ENCODE measurements at places on chromosomes 7 and 10.

DNA sequence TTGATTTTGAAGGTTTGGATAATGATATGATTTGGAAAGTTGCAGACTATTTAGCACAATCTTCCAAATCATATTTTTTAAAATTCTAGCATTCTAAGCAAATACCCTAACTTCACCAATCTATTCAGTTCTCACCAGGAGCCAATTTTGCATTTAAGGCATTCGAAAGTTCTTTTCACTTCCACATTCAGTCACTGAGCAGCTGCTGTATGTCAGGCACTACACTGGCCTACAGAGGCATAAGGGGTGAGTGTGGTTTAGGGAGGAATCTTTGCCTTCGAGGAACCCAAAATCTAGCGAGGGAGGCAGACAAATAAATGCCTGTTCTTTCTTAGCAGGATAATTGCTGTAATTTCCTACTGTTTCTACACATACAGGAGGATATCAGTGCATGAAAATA, 10.7 kb upstream of the UCN3 start:
- no peak for DNase-seq

DNA sequence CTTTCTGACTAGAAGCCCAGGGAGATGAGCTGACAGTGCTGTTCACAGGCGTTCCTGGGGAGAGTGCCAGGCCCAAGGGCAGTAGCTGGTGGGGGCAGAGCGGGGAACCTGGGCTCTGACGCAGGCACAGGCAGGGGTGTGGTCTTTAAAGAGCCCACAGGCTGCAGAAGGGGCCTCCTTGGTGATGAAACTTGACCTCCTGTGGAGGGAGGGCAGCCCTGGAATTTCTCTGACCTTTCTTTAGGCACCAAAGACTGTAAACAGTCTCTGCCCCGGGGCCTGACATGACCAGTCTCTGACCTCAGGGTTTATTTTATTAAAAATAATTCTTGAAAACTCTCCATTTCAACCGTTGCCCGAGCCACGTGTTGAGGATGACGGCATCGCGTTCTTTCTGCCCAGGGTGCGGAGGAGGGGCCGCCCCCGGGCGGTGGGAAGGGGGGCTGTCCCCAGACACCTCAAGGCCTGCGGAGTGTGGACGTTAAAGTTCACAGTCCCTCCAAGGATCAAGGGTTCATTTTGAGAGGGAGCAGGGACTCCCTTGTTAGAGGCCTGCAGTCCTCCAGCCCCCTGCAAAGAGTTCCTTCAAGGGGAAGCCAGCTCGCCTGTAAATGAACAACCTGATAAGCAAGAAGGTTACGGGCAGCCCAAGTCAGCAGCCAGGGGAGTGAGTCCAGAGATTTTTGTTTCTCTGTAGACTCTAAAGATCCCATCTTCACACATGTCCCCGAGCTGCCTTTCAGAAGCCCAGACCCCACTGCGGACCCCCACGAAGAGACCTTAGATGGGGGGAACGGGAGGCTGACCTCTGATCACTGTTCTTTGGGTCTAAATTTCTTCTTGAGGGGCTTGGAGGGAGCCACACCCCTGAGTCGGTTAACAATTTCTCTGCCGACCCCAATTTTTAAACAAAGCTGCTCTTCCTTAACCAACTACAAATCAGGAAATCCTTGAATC, 128.9 kb downstream of the VIPR2 start:
- no peak for DNase-seq

DNA sequence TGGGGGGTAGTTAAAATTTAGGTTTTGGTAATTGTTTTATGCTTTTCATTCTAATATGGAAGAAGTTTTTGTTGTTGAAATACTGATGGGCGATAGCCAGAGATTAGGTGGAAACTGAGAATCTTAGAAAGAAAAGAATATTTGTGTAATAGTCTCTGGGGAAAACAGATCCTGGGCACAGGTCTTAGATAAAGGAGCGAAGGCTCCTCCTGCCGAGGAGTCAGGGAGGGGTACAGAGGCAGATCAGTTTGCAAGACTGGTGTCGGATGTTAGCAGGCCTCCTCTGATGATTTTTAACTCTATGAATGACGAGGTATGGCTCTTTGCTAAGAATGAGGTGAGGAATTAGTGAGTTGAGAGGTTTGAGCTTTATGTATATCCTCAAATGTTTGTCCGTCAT, 339.7 kb downstream of the HGF start:
- DNase-seq: no peak

GRCh38 chr10:109969760-109970346, 37.9 kb upstream of the ADD3 start:
- DNase-seq: no peak

GRCh38 chr10:3806603-3807002, 21.6 kb upstream of the KLF6 start:
- no peak for DNase-seq

- no peak for DNase-seq
Measured at GRCh38 chr10:123507298-123507697, 158.9 kb upstream of the GPR26 start.

DNA sequence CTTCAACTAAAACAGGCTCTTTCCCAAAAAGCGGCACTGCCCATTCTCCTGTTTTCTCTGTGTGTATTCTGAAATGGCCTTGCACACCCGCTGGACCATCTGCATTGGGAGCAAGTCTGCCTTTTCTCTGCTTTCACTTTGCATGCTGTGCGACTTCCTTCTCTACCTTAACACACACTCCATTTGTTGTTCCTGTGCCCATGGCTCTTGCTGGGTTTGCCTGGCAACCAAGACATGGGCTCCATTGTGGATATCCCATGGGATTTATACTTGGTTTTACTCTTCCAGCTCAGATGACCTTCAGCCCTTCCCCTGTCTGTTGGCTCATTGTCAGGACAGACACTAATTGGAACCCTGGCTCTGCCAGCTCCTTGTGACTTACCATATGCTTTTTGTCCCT, 465.3 kb downstream of the REEP3 start:
- no peak for DNase-seq

DNA sequence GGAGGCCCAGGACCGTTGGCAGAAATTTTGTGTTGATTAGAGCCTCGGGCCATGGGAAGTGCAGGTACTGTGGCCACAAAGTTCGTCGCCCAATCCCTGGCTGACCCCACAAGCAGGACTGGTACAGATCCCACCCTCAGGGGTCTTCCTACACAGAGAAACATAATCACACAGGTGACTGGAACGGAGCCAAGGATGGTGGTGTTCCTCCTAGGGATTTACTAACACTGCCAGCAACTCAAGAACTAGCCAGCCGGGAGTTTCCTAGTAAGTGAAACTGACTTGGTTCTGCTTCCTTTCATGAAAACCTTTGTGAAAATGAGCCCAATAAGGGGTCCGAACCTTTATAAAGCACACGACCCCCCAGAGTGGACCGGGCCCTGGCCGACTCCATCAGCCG, 5.7 kb downstream of the CUX1 start:
- DNase-seq: no peak
